ENCODE measurements at places on chromosomes 12 and 14.

- DNase-seq = no peak
Measured at GRCh38 chr12:52056801-52057637, 5.8 kb downstream of the NR4A1 start.

DNA sequence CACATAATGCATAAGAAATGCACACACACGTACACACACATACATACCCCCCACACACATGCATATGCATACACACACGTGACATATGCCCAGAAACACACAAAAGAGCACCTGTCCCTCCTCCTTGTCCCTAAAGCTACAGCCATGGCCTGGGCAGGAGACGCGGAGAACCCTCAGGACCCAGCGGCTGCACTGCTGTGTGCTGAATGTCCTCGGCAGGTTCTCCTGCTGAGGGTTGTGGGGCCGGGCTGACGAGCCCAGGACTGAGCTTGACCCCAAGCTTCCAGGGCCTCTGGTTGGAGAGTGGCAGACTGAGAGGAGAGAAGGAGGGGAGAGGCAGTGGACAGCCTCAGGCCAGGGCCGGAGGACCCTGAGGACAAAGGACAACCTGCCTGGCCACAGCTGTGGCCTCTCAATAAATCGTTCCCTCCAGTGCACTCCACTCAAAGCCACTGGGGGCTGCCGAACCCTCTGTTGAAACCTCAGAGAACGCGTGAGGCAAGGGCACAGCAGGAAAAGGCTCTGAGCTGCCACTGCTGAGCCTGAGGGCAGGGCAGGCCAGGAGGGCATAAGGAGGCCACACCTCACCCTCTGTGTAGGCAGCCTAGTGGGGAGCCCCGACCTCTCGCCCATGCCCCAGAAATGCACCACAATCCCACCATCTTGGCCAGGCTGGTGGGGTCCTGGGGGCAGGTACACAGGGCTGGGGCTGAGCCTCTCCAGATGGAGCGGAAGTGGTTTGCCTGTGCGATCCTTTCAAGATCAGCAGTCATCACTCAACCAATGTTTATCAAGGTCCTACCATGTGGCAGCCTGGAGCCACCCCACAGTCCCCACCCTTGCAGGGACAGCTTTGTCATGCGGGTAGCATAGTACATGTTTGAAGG, 3.1 kb downstream of the CACNA2D4 start:
- no peak for DNase-seq

GRCh38 chr12:132176920-132177551, 32.8 kb downstream of the NOC4L start:
- DNase-seq = no peak

- no peak for DNase-seq
Measured at GRCh38 chr14:62162998-62163589, 400.9 kb downstream of the SNAPC1 start.

DNA sequence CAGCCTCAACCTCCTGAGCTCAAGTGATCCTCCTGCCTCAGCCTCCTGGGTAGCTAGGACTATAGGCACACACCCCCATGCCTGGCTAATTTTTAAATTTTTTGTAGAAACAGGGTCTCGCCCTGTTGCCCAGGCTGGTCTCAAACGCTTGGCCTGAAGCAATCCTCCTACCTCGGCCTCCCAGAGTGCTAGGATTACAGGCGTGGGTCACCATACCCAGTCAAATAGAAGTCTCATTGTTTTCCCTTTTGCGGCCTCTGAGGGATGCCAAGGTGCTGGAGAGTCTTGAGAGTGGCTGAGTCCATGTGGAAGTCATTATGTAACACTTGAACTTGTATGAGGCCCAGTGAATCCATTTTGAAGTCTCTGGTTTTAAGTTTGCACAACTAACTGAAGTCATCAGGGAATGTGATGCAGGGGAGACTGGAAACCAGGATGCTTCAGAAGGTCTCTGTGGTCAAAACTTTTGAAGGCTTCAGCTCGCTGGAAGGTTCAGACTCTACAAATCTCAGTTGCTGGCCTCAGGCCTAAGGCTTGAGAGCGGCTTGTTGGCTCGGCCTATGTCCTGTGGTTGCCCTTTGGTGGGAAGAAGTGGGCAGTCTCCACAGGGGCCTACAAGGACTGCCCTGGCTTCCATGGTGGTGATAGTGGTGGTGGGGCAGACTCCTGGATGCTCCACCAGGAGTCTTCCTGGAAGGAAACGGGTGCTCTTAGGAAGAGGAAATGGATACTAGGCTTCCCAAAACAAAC, 29.2 kb downstream of the GALNT16 start:
- no peak for DNase-seq

DNA sequence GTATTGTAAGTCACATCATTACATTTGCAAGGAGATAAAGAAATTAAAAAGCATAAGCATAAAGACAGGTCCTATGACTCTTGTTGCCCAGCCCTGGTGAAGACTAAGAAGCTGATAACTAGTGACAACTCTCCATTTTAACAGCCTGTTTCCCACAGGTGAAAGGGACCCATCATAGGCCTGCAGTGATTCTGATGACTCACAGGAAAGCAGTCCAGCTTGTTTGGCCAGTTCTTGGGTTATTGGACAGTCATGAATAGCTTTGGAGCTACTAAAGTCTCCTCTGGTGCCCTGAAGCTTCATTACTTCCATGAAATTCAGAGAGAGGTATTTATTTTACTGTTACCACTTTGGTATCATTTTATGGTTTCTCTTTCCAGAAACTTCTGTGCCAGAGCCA, 55.5 kb upstream of the DYRK2 start:
- DNase-seq = no peak

GRCh38 chr14:33692762-33693161, 258.1 kb downstream of the EGLN3 start:
- DNase-seq = no peak

GRCh38 chr12:5254703-5255102, 177.2 kb upstream of the NTF3 start:
- DNase-seq = no peak

- no peak for DNase-seq
Measured at GRCh38 chr14:57656853-57657252, 163.2 kb upstream of the CCDC198 start.

GRCh38 chr14:89474464-89474863, 57.4 kb upstream of the FOXN3 start:
- DNase-seq = no peak

DNA sequence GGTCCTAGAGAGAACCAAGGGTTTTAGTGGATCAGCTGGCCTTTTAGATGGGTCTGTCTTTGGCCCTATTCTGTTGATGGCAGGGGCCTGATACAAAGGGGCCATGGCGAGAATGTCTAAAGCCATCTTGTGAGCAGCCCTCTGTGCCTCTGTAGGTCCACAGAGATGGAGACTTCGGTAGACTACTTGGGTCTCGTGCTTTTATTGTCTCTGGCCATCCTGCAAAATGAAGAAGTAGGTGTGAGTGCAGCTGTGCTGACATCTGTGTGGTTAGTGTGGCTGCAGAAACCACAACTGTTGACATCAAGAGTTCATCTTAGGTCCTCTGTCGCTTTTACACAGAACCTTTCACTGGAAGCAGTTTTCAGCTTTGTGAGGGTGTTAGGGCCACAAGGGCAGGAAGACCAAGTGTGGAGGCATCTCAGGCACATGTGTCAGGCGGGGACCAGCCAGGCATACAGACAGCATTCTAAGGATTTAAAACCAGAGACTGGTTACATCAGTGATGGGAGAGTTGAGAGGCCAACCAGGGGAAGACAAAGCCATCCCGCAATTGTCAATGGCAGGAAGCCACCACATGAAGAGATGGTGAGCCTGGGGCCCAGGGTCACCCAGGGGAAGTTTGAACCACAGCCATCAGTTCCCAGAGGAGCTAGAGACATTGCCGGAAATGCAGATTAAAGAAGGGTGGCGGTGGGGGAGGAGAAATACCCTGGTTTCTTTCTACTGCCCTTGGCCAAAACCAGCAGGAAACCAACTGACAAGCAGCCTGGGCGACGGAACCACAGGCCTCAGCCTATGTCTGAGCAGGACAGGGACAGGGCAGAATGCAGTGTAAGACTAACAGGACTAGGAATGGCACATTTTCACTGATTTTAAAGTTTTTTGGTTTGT, 13.0 kb upstream of the TPCN1 start:
- DNase-seq = no peak

DNA sequence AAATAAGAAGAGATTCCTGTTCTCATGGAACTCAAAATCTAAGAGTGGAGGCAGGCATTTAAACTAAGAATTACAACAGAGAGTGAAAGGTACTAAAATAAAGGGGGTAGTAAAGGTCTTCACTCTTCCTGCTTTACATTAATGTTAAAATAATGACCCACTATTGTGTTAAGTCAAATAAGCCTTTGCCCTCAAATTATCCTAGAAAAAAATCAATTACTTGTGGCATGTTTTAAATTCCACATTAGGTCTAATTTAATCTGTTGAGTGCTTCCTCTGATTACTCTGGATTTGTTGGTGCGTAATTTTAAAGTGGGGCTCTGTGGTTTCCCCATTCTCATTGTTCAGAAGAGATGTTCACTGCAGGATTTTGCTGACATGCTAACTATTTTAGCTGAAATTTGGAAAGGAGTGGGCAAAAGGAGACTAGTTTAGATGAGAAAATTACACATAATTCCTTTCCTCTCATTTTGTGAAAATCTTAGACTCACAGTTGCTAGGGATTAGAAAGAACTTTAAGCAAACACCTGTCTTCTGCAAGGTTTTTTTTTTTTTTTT, 35.5 kb downstream of the BTG1 start:
- DNase-seq = no peak

- DNase-seq = no peak
Measured at GRCh38 chr12:108603743-108604142, 5.9 kb upstream of the TMEM119 start.

- no peak for DNase-seq
Measured at GRCh38 chr14:73426877-73427276, 31.5 kb downstream of the NUMB start.

- no peak for DNase-seq
Measured at GRCh38 chr14:105852378-105853088, 326.1 kb downstream of the TMEM121 start.

GRCh38 chr12:121223292-121224285, 13.7 kb downstream of the P2RX4 start:
- DNase-seq = no peak

DNA sequence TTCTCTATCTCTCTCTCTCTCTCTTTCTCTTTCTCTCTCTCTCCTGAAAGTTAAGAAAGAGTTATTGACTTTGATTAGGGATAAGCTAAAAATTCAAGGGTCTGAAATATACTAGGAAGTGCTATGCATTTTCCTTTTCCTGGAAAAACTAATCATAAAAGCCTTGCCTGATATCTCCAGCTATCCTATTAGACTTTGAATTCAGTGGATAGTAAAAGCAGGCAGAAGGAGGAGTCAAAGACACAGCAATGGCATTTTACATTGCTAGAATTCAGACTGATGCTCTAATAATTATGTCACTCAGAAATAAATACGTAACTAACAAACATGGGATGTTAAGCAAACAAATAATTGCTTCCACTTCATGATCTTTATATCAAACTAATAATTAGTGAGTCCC, 272.0 kb downstream of the SSPN start:
- no peak for DNase-seq

GRCh38 chr12:106767206-106767605, 7.3 kb upstream of the RIC8B start:
- no peak for DNase-seq

GRCh38 chr12:25107920-25108319, 87.0 kb downstream of the DNAI7 start:
- DNase-seq = no peak

DNA sequence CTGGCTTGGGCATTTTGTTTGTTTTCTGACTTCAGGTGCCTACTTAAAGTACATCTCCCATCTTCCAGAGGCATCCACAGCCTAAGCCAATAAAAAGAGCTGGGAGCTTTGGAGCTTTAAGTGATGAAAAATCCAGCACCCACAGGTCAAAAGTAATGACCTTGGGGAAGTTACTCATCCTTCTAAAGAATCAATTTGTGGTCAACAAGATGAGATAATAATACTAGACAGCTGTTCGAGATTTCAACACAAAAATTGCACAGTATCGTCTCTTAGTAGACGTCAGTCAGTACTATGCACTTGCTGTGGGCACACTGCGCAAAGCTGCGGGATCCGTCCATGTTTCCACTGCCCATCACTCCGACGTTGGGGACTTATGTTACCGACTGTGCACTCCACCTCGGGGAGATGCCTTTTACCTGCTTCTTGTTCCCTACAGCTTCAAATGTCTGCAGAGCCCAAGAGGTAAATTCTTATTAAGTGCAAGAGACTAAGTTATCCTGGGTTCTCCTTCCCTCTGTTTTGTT, 1.3 kb downstream of the ST8SIA1 start:
- DNase-seq = no peak

GRCh38 chr14:53389202-53389601, 236.1 kb upstream of the DDHD1 start:
- no peak for DNase-seq

DNA sequence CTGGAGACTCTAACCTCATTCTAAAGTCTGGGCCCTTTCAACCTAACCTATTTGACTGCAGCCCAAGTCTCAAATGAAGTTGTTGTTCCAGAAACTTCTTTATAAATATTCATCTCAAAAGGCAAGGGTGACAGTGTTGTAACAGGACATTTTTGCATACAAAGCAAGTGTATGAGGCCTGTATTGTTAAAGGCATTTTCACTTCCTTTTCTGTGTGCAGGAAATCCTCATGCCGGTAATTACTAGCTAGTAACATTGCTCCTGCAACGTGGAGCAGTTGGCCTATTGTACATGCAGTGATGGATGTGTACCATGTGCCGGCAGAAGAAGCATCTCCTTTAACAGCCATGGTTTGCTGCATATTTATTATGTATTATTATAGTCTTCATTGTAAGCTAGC, 156.5 kb upstream of the RMST start:
- no peak for DNase-seq

GRCh38 chr14:74763803-74764531, 851 bp downstream of the YLPM1 start:
- no peak for DNase-seq

DNA sequence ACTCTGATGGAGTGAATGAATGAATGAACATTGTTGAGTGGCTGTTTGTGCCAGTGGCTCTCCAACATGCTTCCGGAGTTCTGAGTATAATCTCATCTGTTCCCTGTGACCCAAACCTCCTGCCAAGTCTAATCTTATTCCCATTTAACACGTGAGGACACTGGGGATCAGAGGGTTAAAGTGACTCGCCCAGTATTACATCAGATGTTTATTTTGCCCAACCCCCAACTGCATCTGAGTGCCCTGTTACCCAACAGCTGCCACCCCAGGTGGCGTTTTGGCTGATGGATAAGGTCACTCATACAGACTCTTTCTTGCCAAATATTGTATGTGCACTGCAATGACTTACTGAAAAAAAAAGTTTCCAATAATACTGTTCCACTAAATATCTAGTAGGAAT, 210.9 kb downstream of the EXOC5 start:
- no peak for DNase-seq

- DNase-seq = no peak
Measured at GRCh38 chr12:109110988-109111495, 5.3 kb upstream of the ACACB start.

Measured in stimulated activated CD4-positive, alpha-beta T cell treated with anti-CD3 and anti-CD28 coated beads, TNF-alpha, amount 100 ng/mL, for 1 hour (primary cell).